ENCODE measurements at places on chromosomes 7 and 10.

- no peak for DNase-seq
These were observed 55.9 kb downstream of the ZNF467 start for GRCh38 chr7:149717481-149717880.

GRCh38 chr10:69405221-69405620, 11.5 kb downstream of the TACR2 start:
- DNase-seq = no peak

DNA sequence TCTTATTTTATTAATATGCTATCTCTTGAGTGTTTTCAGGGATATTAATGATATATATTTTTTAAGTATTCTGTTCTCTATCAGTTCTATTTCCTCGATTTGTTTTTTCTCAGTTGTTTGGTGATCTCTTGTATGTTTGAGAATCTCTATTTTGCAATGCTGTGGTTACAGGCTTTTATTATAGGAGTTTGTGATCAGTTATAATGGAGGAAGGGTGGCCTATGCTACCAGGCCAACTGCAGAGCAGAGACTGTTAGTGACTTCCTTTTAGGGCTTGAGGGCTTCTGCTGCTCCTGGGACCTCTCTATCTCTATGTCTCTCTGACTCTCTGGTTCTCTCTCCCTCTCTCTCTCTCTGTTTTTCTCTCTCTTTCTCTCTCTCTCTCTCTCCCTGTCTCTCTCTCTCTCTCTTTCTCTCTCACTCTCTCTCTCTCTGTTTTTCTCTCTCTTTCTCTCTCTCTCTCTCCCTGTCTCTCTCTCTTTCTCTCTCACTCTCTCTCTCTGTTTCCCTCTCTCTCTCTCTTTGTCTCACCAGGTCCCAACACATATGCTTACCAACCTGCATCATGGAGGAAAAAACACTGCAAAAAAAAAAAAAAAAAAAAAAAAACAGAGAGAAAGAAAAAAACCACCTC, 69.4 kb upstream of the CAV2 start:
- no peak for DNase-seq

- DNase-seq = no peak
These were observed 84.1 kb upstream of the PRR15 start for GRCh38 chr7:29479301-29480200.

GRCh38 chr10:36542493-36542892, 582.9 kb upstream of the ANKRD30A start:
- DNase-seq = no peak

DNA sequence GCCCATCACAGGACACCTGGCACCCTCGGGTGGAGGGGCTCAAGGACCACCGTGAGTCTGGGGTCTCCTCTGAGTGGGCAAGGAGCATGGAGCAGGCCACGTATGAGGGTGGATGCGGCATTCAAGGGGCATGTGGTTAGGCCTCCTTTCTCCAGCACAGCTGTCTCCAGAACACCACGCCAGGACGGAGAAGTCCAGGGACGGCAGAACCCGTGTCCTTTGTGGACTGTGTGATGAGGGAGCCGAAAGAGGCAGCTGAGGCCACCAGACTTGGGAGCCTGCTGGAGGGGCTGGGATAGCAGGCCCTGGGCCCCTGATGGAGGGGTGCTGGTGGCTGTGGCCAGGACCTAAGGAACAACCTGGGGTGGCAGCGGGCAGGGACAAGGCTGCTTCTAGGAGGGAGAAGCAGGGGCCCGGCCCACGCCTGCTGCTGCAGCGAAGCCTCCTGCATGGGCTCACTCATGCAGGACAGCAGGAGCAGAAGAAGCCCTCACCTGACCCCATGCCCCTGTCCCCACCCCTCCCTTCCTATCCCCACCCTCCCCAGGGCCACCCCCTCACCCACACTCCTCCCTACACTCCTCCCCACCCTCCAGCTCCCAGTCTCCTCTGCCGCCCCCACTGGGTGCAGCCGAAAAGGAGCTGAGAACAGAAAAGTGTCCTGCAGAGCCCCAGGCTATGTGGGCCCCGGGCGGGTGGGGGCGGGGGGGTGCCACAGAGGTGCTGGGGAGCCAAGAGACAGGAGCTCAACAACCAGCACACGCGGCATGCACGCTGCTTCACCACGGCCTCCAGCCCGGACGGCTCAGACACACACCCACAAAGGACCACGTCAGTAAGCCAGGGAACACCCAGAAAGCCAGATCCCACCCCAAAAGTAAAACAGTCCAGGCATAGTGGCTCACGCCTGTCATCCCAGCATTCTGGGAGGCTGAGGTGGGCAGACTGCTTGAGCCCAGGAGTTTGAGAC, 29.7 kb downstream of the ZFAND2A start:
- no peak for DNase-seq

DNA sequence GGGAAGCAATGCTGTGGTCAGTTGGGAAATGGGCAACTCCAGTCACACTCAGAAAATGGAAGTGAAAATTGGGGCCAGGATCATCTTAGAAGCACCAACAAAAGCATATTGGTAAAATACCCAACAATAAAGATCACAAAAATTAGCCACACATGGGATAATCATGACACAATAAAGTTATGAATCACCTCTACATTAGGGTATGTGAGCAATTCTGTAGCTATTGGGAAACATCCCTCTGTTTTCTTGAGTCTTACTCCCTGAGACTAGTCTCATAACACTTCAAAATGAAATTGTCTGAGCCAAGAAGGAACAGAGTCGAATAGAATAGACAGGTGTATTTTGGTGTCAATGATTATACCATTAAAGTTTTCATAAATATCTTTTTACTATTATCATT, 178.3 kb downstream of the DYNC1I1 start:
- DNase-seq = no peak

DNA sequence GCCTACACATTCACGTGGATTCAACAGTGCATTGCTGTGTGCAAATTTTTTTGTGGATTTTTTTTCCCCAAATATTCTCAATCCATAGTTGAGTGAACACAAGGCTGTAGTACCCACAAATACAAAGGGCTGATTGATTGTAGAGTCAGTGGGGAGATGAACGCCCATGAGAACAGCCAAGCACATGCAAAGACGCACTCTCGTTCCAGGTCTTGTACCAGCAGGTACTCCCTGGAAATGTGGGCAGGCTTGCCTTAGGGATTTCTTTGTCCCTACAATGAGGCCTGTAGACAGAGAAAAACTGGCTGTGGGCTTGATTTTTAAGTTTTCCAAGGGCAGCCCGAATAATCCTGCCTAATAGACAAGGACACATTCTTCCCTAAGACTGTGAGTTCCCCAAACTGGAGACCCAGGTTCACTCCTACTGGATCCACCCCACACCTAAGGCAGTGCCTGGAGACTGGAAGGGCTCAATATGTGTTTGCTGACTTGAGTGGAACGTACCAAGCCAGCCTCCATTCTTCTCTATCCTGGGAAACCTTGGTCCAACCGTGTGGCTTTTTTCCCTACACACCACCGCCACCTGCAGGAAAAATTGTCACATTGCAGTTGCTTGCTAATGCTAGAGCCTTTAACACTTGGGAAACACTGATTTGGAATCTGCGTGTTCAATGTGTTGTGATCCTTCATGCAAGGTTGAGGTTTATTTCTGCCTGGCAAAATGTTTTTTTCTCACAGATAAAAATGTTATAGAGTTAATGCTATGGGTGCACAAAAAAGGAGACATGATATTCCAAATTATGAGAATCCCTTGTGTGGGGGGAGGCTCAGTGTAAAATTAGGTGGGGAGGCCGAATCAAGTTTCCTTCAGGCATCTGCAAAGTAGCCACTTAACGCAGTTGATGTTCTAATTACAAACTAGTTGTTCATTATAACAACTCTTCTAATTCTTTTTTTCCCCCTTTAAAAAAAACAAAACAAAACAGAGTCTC, 49.3 kb downstream of the PPP1R17 start:
- DNase-seq = peak; percentile 47

DNA sequence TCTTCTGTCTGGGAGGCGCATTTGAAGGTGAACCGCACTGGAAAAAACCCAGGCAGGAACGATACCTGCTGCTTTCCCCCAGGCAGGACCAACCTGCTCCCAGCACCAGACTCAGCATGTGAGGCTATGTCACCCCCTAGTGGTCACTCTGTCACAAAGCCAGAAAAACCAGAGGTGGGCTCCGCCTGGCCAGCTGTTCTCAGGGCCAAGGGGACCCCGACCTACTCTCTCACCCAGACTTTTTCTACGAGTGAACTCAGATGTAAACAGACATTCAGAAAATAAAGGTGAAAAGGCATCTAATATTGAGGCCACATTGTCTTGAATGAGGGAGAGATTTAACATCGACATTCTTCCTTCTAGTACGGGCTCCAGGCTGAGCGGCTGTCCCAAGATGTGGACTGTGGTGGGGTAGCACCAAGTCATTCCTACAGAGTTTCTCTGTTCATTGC, 117.3 kb downstream of the PRKAG2 start:
- DNase-seq = peak; percentile 50

DNA sequence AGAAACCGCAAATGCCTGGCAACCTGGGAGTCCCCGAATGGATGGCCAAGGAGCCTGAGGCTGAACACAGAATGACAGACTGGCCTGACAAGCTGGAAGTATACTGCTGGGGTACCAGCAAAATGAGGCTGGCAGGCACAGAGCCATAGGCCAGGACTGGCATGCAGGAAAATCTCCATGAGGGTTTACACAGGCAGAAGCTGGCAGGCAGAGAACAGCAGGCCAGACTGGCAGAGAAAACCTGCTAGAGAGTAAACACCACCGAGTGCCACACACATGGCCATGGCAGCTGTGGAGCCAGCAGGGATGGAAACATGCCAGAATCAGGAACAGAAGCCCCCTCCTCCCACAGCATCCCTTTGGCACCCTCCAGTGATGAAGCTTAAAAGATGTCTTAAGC, 63.4 kb downstream of the CRPPA start:
- no peak for DNase-seq

DNA sequence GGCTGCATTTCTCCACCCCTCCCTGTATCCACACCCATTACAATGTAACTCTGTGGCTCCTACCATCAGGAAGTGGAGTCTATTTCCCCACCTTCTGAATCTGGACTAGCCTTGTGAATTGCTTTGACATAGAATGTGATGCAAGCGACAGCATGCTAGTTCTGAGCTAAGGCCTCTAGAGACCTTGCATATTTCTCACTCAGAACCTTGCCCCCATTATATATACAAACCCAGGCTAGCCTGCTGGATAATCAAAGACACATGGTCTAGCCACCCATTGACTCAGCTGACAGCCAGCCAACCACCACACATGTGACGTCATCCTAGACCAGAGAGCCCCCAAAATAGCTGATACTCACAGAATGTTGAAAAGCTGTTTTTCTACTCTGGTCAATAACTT, 77.9 kb downstream of the CCDC71L start:
- no peak for DNase-seq

GRCh38 chr7:66344166-66344565, 139.0 kb downstream of the TPST1 start:
- no peak for DNase-seq

Measured in NCI-H2107 (cell line).